ENCODE measurements at places on chromosomes 7 and 10.

- no peaks in the 10 kb centered on the region for H3K27me3 ChIP-seq
- no peak overlapping the region for H3K27ac ChIP-seq
- no peak overlapping the region for H3K4me3 ChIP-seq
- H3K36me3 ChIP-seq: no peaks in the 10 kb centered on the region
- no peak for DNase-seq
Observed at GRCh38 chr7:113831556-113831955, 87.3 kb downstream of the PPP1R3A start.

GRCh38 chr7:136692221-136692620 lies 176.2 kb upstream of the CHRM2 start:
- no peaks in the 10 kb centered on the region for H3K4me1 ChIP-seq
- no peaks in the 10 kb centered on the region for H3K27me3 ChIP-seq

- DNase-seq: no peak
- H3K27me3 ChIP-seq: no peaks in the 10 kb centered on the region
Observed at GRCh38 chr7:131364767-131365344, 37.2 kb downstream of the MKLN1 start.

GRCh38 chr7:143361552-143362130 lies 872 bp downstream of the FAM131B start:
- H3K4me3 ChIP-seq: peak overlapping the region; percentile 66
- DNase-seq: no peak
- H3K27ac ChIP-seq: no peak overlapping the region

- no peak for DNase-seq
- no peaks in the 10 kb centered on the region for H3K4me1 ChIP-seq
- no peaks in the 10 kb centered on the region for H3K36me3 ChIP-seq
- H3K27ac ChIP-seq: no peak overlapping the region
Observed at GRCh38 chr7:136925044-136925443, 56.6 kb downstream of the CHRM2 start.

DNA sequence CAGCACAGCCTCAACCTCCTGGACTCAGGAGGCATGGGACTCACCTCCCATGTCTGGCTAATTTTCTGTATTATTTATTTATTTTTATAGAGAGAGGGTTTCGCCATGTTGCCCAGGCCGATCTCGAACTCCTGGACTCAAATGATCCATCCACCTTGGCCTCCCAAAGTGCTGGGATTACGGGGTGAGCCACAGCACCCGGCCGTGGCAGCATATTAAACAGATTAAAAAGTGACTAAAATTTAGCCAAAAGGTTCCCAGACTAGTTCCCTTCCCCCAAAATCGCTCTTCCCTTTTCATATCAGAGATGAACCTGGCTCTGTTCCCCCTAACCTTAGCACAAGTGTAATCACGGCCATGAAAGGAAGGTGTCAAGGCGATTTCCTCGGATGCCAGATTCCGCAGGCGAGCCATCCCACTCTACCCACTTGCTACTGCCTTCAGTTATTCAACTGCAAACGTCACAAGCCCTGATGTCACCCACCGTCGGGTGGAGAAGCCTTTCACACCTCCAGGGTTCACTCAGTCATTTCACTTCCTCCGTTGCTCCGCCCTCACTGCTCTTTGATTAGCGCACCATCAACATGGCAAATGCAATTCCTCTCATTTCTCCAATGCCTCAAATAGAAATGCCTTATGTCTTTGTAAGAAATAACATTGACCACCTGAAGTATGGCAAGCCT lies 104.7 kb upstream of the RHEB start:
- H3K4me3 ChIP-seq: no peak overlapping the region
- peaks cover 7% of the 10 kb centered on the region for H3K4me1 ChIP-seq
- no peaks in the 10 kb centered on the region for H3K27me3 ChIP-seq
- H3K27ac ChIP-seq: no peak overlapping the region

- no peaks in the 10 kb centered on the region for H3K27me3 ChIP-seq
- H3K4me1 ChIP-seq: peaks cover 22% of the 10 kb centered on the region
- H3K36me3 ChIP-seq: no peaks in the 10 kb centered on the region
- no peak overlapping the region for H3K4me3 ChIP-seq
- H3K27ac ChIP-seq: peak overlapping the region; percentile 83
Observed at GRCh38 chr10:77240706-77241349, 396.8 kb downstream of the KCNMA1 start.

GRCh38 chr10:105284476-105285215 lies 643.6 kb downstream of the SORCS3 start:
- DNase-seq: no peak
- H3K27me3 ChIP-seq: no peaks in the 10 kb centered on the region
- H3K36me3 ChIP-seq: no peaks in the 10 kb centered on the region
- H3K4me1 ChIP-seq: no peaks in the 10 kb centered on the region
- no peak overlapping the region for H3K27ac ChIP-seq

DNA sequence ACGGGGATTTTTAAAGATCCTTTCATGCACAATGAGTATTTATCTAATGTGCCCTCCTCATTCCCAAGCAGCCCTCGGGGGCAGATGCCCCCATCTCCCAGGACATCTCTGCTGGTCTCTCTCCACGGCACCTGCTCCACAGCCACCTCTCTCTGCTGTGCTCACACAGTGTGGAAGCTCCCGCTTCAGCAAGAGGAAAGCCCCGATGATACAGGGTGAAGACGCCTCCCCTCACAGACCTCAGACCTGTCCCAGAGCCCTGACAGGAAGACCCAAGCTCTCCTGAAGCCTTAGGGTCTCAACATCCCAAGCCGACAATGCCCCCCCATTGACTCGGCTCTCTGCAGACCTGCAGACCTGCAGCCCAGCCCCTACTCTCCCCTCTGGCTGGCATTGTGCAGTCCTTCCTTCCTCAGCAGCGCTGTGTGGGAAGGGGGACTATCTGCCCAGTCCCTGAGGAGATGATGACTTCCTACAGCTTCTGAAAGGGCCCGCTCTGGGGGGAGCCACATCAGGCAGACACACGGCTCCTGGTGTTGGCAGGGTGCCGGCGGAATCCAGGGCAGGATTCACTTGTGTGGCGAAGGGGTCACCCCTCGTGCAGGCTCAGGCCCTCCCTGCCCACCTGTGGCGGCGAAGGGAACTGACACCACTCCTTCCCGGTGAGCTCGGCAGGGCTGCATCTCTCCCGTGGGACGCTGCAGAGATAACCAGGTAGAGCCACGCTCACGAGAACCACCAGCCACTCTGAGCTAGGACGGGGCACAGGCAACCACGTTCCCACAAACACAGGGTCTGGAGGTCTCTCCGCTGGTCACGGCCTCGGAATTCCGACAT lies 61.8 kb downstream of the PTPRN2 start:
- H3K27ac ChIP-seq: no peak overlapping the region
- DNase-seq: no peak
- H3K27me3 ChIP-seq: no peaks in the 10 kb centered on the region
- no peaks in the 10 kb centered on the region for H3K36me3 ChIP-seq
- no peak overlapping the region for H3K4me3 ChIP-seq
- H3K4me1 ChIP-seq: no peaks in the 10 kb centered on the region

- no peaks in the 10 kb centered on the region for H3K27me3 ChIP-seq
- no peak overlapping the region for H3K27ac ChIP-seq
- no peaks in the 10 kb centered on the region for H3K36me3 ChIP-seq
- no peaks in the 10 kb centered on the region for H3K4me1 ChIP-seq
Observed at GRCh38 chr7:33646166-33646565, 259.2 kb upstream of the BMPER start.

GRCh38 chr10:523925-524324 lies 165.5 kb downstream of the DIP2C start:
- no peaks in the 10 kb centered on the region for H3K27me3 ChIP-seq
- H3K36me3 ChIP-seq: no peaks in the 10 kb centered on the region
- DNase-seq: no peak
- no peaks in the 10 kb centered on the region for H3K4me1 ChIP-seq
- no peak overlapping the region for H3K27ac ChIP-seq

DNA sequence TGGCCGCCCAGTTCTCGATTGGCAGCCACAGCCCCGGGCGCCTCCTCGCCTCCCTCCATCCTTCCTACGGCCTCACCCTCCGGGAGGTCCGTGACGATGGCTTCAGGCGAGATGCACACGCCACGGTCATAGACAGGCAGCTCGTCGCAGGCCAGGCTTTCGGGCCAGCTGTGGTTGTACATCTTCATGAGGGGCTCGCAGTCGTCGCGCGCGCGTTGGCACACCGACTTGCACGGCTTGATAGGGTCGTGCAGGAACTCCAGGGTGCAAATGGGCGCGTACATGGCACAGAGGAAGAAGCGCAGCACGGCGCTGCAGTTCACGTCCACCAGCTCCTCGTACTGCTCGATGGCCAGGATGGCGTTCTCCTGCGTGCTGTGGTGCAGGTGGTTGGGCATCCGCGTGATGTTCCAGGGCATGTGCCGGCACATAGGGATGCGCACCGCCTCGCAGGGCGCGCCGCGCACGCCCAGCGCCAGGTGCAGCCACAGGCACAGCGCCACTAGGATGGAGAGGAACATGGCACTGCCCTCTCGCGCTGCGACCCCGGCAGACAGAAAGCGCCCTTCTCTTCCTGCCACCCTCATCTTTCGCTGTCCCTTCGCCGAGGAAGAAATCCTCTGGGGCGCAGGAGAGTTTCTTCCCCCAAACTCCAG lies 472 bp downstream of the SFRP4 start:
- H3K36me3 ChIP-seq: no peaks in the 10 kb centered on the region
- H3K4me1 ChIP-seq: no peaks in the 10 kb centered on the region
- H3K27ac ChIP-seq: peak overlapping the region; percentile 24
- H3K4me3 ChIP-seq: peak overlapping the region; percentile 35
- H3K27me3 ChIP-seq: no peaks in the 10 kb centered on the region
- DNase-seq: peak; percentile 66

- H3K27me3 ChIP-seq: no peaks in the 10 kb centered on the region
- H3K27ac ChIP-seq: no peak overlapping the region
- DNase-seq: no peak
Observed at GRCh38 chr7:147777309-147777708, 813.3 kb upstream of the C7orf33 start.

DNA sequence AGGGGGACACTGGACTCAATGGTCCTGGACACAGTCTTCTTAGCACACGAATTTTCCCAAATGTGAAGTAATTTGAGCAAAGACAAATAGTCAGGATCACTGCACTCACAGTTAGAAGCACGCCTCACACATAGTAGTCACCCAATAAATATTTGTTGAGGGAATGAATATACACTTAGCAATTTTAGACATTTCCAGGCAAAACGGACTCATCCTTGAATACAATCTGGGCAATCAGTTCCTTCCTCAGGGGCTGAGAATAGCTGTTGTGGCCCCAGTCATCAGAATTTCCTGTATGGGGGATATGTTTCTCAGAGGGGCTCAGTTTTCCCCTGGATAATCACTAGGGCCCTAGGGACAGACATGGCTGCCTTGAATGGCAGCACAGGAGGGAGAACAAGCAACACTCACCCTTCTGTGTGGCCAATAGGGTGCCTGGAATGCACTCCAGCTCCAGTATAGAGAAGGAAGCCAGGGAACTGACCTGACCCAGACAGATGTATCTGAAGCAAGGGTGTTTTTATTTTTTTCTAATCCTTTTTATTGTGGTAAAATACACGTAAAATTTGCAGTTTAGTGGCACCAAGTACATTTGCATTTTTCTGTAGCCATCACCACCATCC lies 282.7 kb upstream of the ZNF32 start:
- no peaks in the 10 kb centered on the region for H3K36me3 ChIP-seq
- no peak for DNase-seq
- H3K27ac ChIP-seq: no peak overlapping the region
- no peaks in the 10 kb centered on the region for H3K27me3 ChIP-seq
- H3K4me1 ChIP-seq: no peaks in the 10 kb centered on the region

All from aorta (tissue), 5 donors.